ENCODE measurements at places on chromosomes 5 and 9. TPM values are rescaled to one million over a fixed set of nuclear protein-coding genes. Genes with fewer than 3 reads are reported as not detected.

GRCh38 chr5:127696683-127697082, 6.5 kb upstream of the CCDC192 start:
- no peaks in the 10 kb centered on the region for H3K27me3 ChIP-seq
- no peak for DNase-seq
- peaks cover 4% of the 10 kb centered on the region for H3K4me1 ChIP-seq
- no peak overlapping the region for H3K4me3 ChIP-seq
- no peaks in the 10 kb centered on the region for H3K36me3 ChIP-seq

- H3K27ac ChIP-seq: no peak overlapping the region
- H3K36me3 ChIP-seq: no peaks in the 10 kb centered on the region
- peak; percentile 66 for DNase-seq
- H3K4me3 ChIP-seq: no peak overlapping the region
- peaks cover 26% of the 10 kb centered on the region for H3K27me3 ChIP-seq
Measured at GRCh38 chr9:68678430-68678829, 26.6 kb upstream of the PIP5K1B start.

- no peaks in the 10 kb centered on the region for H3K4me1 ChIP-seq
- no peak overlapping the region for H3K27ac ChIP-seq
Measured at GRCh38 chr9:117120061-117120460, 294.8 kb downstream of the ASTN2 start.

DNA sequence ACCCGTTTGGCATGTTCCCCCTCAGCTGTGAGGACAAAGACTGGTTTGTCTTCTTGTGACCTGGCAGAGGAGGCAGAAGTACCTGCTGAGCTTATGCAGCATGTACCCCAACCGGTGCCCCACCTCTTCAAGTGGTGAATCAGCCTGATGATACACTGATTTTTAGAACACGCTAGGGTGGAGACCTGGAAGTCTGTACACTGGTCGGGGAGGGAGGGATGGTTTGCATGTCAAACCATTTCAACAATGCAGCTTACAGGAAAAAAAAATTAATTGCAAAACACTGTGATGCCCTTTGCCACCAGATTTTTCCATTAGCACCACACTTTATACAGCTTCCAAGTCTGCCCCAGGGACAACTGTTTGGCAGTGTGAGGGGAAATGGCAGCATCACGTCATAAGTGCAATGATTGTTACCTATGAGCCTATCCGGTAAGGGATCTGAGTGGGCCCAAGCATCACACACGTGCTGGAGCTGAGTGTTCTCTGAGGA, 155.1 kb upstream of the DMRT1 start:
- no peak for DNase-seq
- no peaks in the 10 kb centered on the region for H3K36me3 ChIP-seq
- no peak overlapping the region for H3K4me3 ChIP-seq
- H3K27ac ChIP-seq: peak overlapping the region; percentile 92
- H3K4me1 ChIP-seq: peaks cover 24% of the 10 kb centered on the region

- DNase-seq: no peak
- no peaks in the 10 kb centered on the region for H3K27me3 ChIP-seq
Measured at GRCh38 chr9:124392254-124392870, 22.9 kb downstream of the PSMB7 start.

DNA sequence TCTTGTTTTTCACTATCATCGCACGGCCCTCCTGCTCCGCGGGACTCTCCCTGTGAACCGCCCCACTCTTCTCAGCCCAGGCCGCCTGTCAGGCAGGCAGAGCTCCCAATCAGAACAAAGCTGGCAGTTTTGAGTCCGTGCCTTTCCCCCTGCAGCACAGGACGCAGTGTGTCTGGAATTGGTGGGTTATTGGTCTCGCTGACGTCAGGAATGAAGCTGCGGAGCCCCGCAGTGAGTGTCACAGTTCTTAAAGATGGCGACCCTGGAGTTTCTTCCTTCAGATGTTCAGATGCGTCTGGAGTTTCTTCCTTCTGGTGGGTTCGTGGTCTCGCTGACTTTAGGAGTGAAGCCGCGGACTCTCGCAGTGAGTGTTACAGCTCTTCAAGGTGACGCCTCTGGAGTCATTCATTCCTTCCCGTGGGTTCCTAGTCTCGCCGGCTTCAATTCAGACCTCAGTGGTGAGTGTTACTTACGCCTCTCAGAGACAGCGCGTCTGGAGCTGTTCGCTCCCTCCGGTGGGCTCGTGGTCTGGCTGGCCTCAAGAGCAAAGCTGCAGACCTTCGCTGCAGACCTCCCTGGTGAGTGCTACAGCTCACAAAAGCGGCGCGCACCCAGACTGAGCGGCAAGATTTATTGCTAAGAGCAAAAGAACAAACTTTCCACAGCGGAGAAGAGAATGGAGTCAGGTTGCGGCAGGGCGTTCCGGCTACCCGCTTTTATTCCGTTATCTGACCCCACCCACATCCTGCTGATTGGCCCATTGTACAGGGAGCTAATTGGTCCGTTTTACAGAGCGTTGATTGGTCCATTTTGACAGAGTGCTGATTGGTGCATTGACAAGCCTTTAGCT, 7.4 kb downstream of the ZDHHC11B start:
- H3K36me3 ChIP-seq: no peaks in the 10 kb centered on the region
- DNase-seq: no peak
- H3K27me3 ChIP-seq: no peaks in the 10 kb centered on the region
- H3K4me3 ChIP-seq: no peak overlapping the region

DNA sequence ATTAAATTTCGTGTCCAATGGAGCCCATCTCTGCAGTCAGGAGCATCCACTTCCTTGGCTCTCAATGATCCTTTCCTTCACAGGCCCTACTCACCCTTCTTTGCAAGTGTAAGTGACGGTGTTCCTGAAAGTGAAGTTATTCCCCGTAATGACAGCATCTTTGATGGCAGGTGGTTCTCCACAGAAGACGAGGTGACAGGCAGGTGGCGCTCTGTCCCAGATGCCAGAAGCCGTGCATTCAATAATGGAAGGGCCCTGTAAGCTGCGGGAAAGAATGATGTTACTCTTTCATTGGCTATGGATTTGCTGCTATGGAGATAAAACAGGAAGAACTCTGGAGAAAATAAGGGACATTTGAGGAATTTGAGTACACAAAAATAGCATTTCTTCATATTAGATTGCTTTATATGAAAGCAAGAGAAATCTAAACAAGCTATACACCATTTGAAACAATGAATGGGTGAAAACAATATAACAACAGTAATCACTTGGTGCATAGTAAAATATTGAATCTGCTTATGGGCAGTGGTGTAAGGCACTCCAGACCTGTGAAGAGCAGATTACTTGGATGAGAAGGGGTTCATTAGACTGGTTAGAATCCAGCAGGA, 89.9 kb upstream of the TXNDC8 start:
- DNase-seq: peak; percentile 69
- no peak overlapping the region for H3K27ac ChIP-seq
- no peaks in the 10 kb centered on the region for H3K27me3 ChIP-seq
- H3K36me3 ChIP-seq: no peaks in the 10 kb centered on the region
- H3K4me3 ChIP-seq: no peak overlapping the region

DNA sequence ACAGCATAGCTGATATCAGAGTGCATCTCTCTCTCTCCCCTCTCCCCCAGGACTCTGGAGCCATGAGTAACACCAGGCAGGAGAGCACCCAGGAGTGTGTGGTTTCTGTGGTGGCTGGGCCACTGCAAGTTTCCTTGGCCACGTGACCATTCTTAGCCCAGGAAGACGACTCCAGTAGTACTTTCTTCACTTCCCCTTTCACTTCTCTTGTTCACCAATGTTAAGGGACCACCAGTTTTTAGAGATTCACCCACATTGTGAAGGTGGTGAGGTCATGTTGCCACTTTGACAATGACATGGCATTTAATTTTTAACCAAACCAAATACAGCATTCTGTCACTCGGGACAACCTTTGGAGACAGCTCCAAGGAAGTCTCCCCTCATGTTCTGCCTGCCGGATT, 17.9 kb upstream of the DAPK1 start:
- peak overlapping the region; percentile 23 for H3K27ac ChIP-seq
- no peaks in the 10 kb centered on the region for H3K27me3 ChIP-seq
- H3K4me1 ChIP-seq: no peaks in the 10 kb centered on the region
- no peak overlapping the region for H3K4me3 ChIP-seq

- H3K27ac ChIP-seq: no peak overlapping the region
- no peaks in the 10 kb centered on the region for H3K27me3 ChIP-seq
- no peaks in the 10 kb centered on the region for H3K4me1 ChIP-seq
- DNase-seq: no peak
Measured at GRCh38 chr9:77386187-77386586, 208.9 kb downstream of the VPS13A start.

- DNase-seq: no peak
- peak overlapping the region; percentile 33 for H3K27ac ChIP-seq
- no peak overlapping the region for H3K4me3 ChIP-seq
- no peaks in the 10 kb centered on the region for H3K27me3 ChIP-seq
- peaks cover 56% of the 10 kb centered on the region for H3K4me1 ChIP-seq
Measured at GRCh38 chr9:108058135-108058814, 568.7 kb upstream of the KLF4 start.

DNA sequence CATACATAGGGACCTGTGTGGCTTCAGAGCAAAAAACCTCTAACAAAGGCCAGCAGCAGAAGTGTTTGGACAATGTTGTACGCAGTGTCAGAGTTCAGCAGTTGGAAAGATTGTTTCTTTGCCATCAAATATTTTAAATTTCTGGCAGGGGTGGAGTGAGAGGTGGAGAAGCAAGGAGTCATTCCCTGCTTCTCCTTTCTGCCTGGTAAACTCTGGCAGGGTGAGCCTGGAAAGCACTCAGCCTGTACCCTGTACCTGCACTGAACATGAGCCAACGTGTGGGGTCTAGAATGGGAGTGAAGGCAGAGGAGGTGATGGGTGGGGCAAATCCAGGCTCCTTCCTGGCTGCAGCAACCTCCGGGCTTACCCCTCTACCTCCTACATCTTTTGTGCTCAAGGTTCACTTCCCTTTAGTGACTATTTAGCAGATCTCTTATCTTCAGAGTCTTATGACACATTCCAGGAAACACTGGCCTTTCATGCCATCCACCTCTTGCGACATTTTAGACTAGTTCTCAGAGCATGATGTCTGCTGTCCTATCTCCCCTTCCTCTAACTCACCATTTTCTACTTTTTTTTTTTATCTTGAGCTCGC, 445.0 kb upstream of the PIK3R1 start:
- no peaks in the 10 kb centered on the region for H3K36me3 ChIP-seq
- no peak overlapping the region for H3K4me3 ChIP-seq
- no peaks in the 10 kb centered on the region for H3K27me3 ChIP-seq
- peak overlapping the region; percentile 88 for H3K27ac ChIP-seq
- DNase-seq: peak; percentile 71
- peaks cover 31% of the 10 kb centered on the region for H3K4me1 ChIP-seq

- no peak overlapping the region for H3K4me3 ChIP-seq
- H3K27me3 ChIP-seq: no peaks in the 10 kb centered on the region
- no peaks in the 10 kb centered on the region for H3K36me3 ChIP-seq
- H3K4me1 ChIP-seq: peaks cover 4% of the 10 kb centered on the region
- H3K27ac ChIP-seq: no peak overlapping the region
Measured at GRCh38 chr9:130920762-130921299, 18.2 kb downstream of the FIBCD1 start.

DNA sequence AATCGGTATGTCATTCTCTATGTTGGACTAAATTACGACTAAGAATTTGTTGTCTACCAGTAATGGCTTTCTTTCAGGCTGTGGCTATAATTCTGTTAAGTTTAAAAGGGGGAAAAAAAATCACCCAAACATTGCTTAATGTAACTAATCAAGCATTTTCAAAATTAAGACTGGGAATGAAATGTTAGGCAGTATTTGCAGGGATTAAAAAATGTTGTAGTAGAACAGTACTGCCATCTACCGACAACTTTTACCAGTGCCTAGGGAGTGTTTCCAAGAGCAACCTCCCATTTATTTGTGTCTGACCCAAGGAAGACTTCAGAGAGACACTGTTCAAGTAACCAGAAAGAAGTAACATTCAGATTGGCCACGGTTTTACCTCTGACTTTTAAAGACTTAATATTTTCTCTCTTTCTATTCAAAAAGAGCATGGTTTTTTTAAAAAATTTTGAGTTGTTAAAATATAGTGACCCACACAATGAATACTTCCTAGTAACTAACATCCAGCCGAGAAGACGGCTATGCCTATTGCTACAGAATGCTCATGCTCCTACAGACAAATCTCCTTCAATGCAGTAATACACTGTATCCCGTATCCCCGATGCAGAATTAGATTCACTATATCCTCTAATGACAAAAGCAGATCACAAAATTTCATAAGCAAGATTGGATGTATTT, 92.4 kb downstream of the ARL15 start:
- no peaks in the 10 kb centered on the region for H3K4me1 ChIP-seq
- H3K27ac ChIP-seq: no peak overlapping the region
- no peaks in the 10 kb centered on the region for H3K36me3 ChIP-seq
- H3K4me3 ChIP-seq: no peak overlapping the region
- H3K27me3 ChIP-seq: no peaks in the 10 kb centered on the region
- DNase-seq: peak; percentile 75

GRCh38 chr9:129206401-129206800, 28.3 kb upstream of the IER5L start:
- no peak overlapping the region for H3K27ac ChIP-seq
- H3K4me1 ChIP-seq: peaks cover 3% of the 10 kb centered on the region
- no peaks in the 10 kb centered on the region for H3K36me3 ChIP-seq
- H3K4me3 ChIP-seq: no peak overlapping the region
- DNase-seq: no peak

- no peaks in the 10 kb centered on the region for H3K27me3 ChIP-seq
- no peak overlapping the region for H3K27ac ChIP-seq
- peak; percentile 56 for DNase-seq
- H3K4me1 ChIP-seq: no peaks in the 10 kb centered on the region
Measured at GRCh38 chr5:64811050-64811640, 42.4 kb downstream of the CWC27 start.

- no peak overlapping the region for H3K27ac ChIP-seq
- DNase-seq: no peak
- H3K4me1 ChIP-seq: no peaks in the 10 kb centered on the region
- H3K36me3 ChIP-seq: no peaks in the 10 kb centered on the region
- no peak overlapping the region for H3K4me3 ChIP-seq
- no peaks in the 10 kb centered on the region for H3K27me3 ChIP-seq
Measured at GRCh38 chr9:126975327-126976220, 61.0 kb downstream of the RALGPS1 start.

GRCh38 chr5:179271821-179272325, 73.4 kb downstream of the ADAMTS2 start:
- no peaks in the 10 kb centered on the region for H3K36me3 ChIP-seq
- DNase-seq: no peak
- H3K4me3 ChIP-seq: no peak overlapping the region

DNA sequence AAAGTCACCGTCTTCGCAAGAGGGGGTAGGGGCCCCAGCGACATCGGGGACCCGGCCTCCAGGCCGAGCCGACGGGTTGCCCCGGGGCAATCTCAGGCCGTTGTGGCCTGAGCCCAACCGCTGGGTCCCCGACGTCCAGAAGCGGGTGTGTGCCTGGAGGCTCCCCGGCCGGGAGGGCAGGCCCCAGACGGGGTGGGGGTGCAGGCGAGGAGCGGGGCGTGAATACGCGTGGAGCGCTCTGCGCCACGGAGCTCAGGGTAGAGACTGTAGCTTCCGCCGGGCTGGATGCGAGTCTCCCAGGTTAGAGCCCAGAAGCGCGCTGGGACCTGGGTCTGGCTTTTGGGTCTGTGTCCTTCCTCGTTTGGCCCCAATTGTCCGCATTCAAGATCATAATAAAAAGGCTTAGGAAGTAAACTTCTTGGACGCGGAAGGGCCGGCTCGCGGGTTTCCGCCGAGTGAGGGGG, 3.5 kb downstream of the BARX1 start:
- H3K27me3 ChIP-seq: peaks cover 94% of the 10 kb centered on the region
- H3K27ac ChIP-seq: no peak overlapping the region
- no peak overlapping the region for H3K4me3 ChIP-seq
- peaks cover 28% of the 10 kb centered on the region for H3K4me1 ChIP-seq
- no peak for DNase-seq

The SPATA31E1 gene
- total RNA-seq: 0.08 TPM

The CDH18 gene
- 2.7 TPM for total RNA-seq

The PCDHB11 gene
- total RNA-seq: 0.92 TPM

The ICE1 gene
- total RNA-seq: 26.5 TPM

The FOXD4L3 gene
- 0.12 TPM for total RNA-seq

The LCN10 gene
- not detected for total RNA-seq

The PTGDS gene
- total RNA-seq: 56.0 TPM

The TRIM41 gene
- 11.9 TPM for total RNA-seq

The OR13J1 gene
- total RNA-seq: not detected
